ENCODE measurements at places on chromosomes 5 and 9.

GRCh38 chr9:34365282-34365681, 11.4 kb downstream of the MYORG start:
- no peak for DNase-seq

GRCh38 chr5:141490271-141490670, 1.4 kb downstream of the PCDHGC5 start:
- no peak for DNase-seq

DNA sequence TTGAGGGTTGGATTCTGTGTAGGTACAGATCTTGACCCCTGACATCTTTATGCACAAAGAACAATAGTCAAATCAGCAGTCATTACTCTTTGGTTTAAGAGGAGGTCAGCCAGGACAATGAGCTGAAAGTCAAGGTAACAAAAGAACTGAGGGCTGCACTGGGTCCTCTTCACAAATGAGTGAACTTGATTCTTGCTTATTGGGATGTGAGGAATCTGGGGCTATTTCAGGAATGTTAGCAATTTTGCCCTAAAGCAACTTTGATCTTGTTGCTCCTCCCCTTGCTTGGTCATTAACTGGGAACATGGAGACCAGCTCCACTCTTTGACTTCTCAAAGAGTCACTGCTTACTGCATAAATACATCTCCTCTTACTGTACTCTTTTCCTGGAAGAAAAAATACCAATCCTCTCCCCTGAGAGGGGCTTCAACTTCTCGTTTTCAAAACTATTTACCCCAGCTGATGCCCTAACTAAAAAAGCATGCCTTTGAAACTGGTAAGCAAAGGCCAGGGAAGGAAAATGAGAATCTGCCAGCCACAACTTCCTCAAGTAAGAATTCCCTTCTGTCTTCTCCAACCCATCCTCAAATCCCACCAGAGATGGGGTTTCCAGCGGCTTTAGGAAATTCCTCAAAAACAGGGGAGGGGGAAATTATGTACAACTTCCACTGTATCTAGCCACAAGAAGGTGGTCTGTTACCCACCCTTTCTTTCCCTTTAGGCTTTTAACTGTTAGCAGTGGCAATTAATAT, 368.3 kb downstream of the ENC1 start:
- DNase-seq = no peak

- no peak for DNase-seq
Measured at GRCh38 chr9:32991897-32992594, 9.4 kb downstream of the APTX start.

DNA sequence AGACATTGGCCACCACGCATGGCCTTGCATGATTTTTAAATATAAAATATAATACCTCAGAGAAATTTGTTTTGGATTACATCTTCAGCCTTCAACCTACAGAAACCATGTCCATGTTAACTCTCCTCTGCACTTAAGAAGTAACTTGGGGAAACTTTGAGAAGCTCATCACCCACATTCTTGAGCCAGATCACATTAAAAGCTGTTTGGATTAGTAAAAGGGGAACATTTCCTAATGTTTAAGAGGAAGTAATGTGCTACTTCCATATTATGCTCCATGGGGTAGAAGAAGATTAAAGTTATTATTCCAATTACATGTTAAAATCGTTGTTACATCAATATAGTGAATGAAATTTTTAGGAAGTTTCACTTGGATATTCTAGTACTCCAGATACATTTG, 10.4 kb upstream of the CEP120 start:
- no peak for DNase-seq

DNA sequence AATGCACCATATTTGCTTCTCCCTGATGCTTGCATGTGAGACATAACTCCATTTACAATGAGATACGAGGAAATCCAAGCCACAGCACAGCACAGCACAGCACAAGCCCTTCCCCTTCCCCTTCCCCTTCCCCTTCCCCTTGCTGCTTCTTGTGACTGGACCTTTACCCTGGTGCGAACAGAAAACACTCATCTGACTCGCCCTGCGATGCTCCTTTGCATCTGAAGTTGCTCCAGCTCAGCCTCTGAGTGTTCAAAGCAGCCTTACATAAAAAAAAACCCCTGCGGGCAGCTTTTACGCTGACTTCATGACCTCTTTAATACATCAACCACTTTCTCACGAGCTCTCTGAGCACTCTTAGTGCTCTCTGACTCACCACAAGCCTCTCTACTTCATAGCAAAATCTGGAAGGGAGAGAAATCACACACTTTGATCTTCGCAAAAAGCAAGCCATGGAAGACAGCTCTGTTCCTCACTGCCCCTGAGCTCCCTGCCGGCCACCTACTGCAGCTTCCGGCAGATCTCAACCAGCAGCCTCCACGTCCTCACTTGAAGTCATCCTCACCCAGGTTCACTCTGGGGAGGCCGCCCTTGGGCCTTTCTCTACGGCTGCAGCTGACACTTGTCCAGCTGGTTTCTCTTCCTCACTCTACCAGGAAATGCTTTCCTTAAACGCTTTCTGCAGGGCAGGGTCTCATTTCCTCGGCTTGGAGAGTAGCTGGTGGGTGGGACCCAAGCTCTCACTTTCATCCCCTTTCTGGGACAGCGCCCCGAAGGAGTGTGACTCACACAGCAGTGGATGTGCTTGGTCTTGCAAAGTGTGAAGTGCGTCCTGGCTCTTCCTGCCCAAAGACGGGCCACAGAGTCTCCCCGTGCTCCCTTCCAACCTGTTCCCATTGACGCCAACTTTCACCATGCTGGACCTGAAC, 5.3 kb downstream of the SLC34A1 start:
- peak; percentile 84 for DNase-seq

GRCh38 chr9:69895185-69895584, 74.6 kb downstream of the CFAP95 start:
- no peak for DNase-seq

GRCh38 chr5:66209350-66209749, 65.2 kb downstream of the SREK1 start:
- peak; percentile 59 for DNase-seq

DNA sequence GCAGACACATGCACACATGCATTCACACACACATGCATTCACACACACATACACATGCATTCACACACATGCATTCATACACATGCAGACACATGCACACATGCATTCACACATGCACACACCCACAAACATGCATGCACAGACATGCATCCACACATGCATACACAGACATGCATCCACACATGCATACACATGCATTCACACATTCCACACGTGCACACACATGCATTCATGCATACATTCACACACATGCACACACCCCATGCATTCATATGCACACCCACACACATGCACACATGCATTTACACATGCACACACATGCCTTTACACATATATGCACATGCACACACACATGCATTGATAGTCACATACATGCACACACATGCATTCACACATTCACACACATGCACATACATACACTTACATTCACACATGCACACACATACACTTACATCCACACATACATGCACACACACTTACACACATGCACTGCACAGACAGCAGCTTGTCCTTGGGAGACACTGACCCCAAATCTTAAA, 106.4 kb downstream of the COL5A1 start:
- no peak for DNase-seq

DNA sequence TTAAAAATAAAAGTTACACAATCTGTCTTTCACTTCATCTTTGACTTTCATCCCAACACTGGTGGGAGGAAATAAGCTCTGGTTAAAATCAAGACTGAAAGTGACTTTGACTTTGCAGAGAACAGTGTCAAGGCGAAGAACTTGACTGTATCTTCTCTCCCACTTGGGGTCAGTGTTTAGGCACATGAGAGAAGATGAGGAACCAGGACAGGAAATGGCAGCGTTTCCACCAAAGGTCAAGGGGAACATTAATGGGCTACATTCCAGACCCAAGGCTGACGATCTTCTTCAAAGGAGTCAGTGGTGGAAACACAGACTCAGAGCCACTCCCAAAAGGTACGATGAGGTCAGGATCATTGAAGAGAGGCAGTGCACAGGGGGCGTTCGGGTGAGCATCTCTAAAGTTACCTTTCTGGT, 409.5 kb downstream of the ARHGEF28 start:
- DNase-seq = peak; percentile 55

GRCh38 chr9:130971294-130971849, 32.3 kb upstream of the FIBCD1 start:
- DNase-seq = no peak

- no peak for DNase-seq
Measured at GRCh38 chr9:71524516-71524915, 243.8 kb downstream of the CEMIP2 start.

DNA sequence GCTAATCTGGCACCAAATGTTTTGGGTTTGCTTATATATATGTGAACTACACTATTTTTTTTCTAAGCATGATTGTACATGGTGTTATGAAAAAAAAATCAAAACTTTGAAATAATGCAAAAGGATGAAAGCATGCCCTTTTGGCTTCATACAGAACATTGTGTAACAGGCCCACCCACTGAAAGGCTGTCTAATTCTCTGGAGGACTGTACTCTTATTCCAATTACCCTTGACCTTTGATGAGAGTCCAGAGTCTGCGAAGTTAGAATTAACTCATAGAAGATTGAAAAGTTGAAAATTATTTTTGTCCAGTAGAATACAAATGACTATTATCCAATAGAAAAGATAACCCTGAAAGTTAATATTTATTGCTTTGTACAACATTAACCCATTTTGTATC, 117.4 kb downstream of the ADAMTS12 start:
- DNase-seq = no peak

GRCh38 chr5:1565737-1566734, 42.3 kb upstream of the LPCAT1 start:
- no peak for DNase-seq

DNA sequence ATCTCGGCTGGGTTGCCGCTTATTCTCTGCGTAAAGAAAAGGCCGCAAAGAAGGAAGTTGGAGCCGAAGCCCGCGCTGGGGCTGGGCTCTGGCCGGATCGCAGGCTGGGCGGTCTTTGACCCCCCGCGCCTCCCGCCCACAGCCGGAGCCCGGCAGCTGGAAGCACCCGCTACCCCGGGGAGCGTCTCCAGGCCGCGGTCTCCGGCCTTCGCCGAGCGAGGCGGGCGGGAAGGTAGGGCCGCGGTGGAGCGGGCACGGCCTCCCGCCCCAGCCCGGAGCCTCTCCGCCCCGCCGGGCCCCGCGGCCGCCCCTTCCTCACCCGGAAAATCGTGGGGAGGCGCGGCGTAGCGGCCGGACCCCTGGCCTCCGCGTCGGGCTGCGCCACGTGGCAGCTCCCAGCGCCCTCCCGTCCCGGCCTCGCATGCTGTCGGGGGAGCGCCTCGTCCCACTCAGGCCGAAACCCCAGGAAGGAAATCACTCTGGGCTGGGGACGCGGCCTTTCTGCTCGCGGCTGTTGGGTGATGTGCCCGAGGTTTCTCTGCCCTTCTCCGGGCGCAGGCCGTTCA, 12.0 kb downstream of the FOXD1 start:
- no peak for DNase-seq

- no peak for DNase-seq
Measured at GRCh38 chr5:156581725-156582124, 254.8 kb downstream of the SGCD start.

DNA sequence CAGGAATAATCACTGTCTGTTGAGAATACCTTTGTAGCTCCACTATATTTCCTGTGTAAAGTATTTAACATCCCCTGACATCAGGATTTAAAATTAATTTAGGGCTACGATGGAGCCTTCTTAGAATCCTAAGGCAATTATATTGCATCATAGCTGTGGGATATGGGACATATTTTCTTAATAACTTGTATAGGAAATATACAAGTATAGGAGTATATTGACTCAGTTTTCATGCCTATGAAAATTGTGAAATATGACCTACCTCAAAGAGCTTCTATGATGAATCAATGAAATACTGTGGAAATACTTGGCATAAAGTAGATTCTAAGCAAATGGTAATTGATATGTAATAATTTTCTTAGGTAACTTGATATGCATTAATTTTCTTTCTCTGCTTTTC, 221.0 kb upstream of the KLF4 start:
- no peak for DNase-seq

DNA sequence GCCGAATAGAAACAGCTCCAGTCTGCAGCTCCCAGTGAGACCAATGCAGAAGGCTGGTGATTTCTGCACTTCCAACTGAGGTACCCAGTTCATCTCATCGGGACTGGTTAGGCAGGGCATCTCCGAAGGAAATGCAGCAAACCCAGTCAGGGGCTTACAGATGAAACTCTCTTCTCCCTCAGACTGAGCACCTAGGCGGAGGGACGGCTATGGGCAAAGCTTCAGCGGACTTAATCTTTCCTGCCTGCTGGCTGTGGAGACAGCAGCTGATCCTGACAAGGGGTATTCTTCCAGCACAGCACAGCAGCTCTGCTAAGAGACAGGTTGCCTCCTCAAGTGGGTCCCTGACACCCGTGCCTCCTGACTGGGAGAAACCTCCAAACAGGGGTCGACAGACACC, 330.9 kb downstream of the DNAH5 start:
- DNase-seq = no peak

DNA sequence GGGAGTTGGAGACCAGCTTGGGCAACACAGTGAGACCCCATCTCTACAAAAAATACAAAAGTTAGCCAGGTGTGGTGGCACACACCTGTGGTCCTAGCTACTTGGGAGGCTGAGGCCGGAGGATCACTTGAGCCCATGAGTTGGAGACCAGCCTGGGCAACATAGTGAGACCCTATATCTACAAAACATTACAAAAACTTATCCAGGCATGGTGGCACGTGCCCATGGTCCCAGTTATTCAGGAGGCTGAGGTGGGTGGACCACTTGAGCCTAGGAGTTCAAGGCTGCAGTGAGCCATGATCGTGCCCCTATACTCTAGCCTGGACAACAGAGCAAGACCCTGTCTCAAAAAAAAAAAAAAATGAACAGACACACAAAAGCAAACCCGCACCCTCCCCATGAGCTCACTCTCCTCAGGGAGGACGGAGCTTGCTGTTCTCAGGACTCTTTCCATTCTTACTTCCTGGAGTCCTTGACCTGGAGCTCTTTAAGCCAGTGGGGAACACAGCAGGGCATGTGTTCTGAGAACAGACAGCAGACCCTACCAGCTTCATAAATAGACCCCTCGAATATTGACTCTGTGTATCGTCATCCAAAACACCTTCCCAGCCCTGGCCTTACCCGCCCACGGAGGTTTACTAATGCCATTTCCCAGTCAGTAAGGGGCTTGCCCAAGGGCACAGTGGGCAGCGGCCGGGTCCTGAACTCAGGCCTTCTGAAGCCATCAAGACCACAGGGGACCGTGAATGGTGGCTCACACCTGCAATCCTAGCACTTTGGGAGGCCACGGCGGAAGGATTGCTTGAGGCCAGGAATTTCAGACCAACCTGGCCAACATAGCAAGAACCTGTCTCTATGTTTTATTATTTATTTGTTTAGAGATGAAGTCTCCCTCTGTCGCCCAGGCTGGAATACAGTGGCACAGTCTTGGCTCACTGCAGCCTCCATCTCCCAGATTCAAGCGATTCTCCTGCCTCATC, 11.1 kb downstream of the PTGES2 start:
- no peak for DNase-seq

Measured in ureter (tissue), 1 donor.